ENCODE measurements at places on chromosomes 11 and 22.

GRCh38 chr11:112931703-112932102 is 29.5 kb upstream of the NCAM1 start:
- DNase-seq, result no peak

GRCh38 chr11:72389116-72389515 is 45.2 kb downstream of the CLPB start:
- no peak for DNase-seq

DNA sequence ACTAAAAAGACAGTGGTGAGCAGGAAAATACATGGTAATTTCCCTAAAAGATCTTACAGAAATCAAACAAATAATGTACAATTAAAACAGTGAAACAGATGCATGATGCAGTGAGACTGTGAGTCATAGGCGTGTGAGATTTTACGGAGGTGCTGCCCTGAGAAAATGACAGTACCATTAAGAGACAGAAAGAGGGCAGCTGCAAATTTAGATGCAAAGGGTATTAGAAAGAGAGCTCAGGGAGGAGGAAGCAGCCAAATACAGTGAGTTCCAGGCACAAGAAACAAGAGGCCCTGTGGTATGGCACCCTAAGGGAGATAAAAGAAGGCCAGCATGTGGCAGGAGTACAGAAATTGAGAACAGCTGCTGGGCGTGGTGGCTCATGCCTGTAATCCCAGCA is 88.5 kb upstream of the FIBIN start:
- no peak for DNase-seq

DNA sequence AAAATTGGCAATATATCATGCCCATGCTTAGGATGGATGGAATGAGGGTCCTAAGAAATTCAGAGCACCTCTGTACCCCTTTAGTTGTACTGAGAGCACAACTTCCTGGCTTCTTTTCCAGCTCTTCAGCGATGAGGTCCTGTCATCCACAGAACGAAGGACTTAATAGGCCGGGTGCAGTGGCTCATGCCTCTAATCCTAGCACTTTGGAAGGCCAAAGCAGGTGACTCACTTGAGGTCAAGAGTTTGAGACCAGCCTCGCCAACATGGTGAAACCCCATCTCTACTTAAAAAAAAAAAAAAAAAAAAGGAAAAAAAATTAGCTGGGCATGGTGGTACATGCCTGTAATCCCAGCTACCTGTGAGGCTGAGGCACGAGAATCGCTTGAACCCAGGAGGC is 125.3 kb upstream of the BMAL1 start:
- no peak for DNase-seq

GRCh38 chr11:1574238-1574932 is 2.3 kb upstream of the DUSP8 start:
- peak; percentile 42 for DNase-seq
